ENCODE measurements at places on chromosomes 7 and 10.

- DNase-seq = no peak
Measured at GRCh38 chr7:96589038-96589437, 120.6 kb downstream of the SEM1 start.

- DNase-seq = no peak
Measured at GRCh38 chr10:72649291-72649690, 23.4 kb upstream of the MICU1 start.

DNA sequence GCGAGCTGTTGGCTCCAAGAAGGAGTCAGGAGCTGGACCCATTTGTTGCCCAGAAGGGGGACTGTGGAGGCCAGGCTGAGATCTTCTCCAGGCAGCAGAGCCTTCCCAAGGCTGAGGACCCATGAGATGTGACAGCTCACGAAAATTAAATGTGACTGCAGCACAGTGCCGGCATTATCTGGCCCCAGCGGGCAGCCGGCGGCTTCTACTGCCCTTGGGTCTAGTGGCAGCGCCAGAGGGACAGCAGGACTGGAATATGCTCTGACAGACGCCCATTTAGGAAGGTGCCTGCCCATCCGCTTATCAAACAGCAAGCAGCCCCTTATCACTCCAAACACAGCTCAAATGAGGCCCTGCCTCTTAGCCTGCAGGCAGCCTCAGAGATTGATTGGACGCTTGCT is 122.9 kb upstream of the LYZL2 start:
- no peak for DNase-seq

GRCh38 chr7:30519122-30519521 is 14.5 kb upstream of the GGCT start:
- DNase-seq = no peak

GRCh38 chr10:33859319-33860022 is 525.0 kb upstream of the NRP1 start:
- no peak for DNase-seq

GRCh38 chr7:25944777-25945515 is 207.1 kb upstream of the NFE2L3 start:
- DNase-seq = no peak

- no peak for DNase-seq
Measured at GRCh38 chr7:103413407-103413806, 32.6 kb downstream of the SLC26A5 start.

GRCh38 chr7:17015598-17016031 is 133.8 kb upstream of the AGR3 start:
- DNase-seq = no peak

DNA sequence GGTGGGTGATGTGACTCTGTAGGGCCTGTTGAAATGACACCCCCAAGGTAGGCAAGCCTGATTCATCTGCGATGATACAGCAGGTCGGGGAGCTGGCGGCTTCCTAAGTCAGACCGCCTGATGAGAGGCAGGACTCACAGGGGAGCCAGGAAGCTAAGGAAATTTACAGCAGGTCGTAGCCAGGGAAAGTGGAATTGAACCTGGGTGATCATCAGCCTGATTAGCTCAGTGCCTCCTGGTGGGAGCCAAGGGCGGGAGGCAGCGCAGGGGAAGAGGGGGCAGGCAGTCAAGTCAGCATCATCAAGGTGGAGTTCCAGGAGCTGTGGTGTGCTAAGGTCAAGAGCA is 18.5 kb upstream of the TRIM56 start:
- no peak for DNase-seq

GRCh38 chr10:104299031-104299904 is 30.3 kb downstream of the GSTO2 start:
- DNase-seq = no peak

All from activated T-cell treated with anti-CD3 and anti-CD28 coated beads for 4 hours (primary cell).